Chondrocyte (in vitro differentiated cells): ENCODE measurements at places on chromosomes 12 and 14. TPM values are rescaled to one million over a fixed set of nuclear protein-coding genes. Genes with fewer than 3 reads are reported as not detected.

TNFAIP2 gene
- total RNA-seq, result 1.9 to 16.7 TPM (median 13.3 TPM) in 3 replicates

DEGS2 gene
- 0.17 to 0.36 TPM in 2 of 3 replicates, not detected in the other for total RNA-seq

ZDHHC22 gene
- total RNA-seq, result 0.13 to 0.30 TPM (median 0.15 TPM) in 3 replicates

ACOT6 gene
- not detected in 3 replicates for total RNA-seq

LRRC9 gene
- not detected in 3 replicates for total RNA-seq

CLEC6A gene
- total RNA-seq, result not detected in 3 replicates

OTX2 gene
- not detected in 3 replicates for total RNA-seq

HOXC11 gene
- total RNA-seq, result not detected in 3 replicates

LRRK2 gene
- 0.05 to 0.36 TPM (median 0.35 TPM) in 3 replicates for total RNA-seq

GPR135 gene
- 4.0 to 8.9 TPM (median 4.8 TPM) in 3 replicates for total RNA-seq

ACSM4 gene
- not detected in 3 replicates for total RNA-seq

DNA sequence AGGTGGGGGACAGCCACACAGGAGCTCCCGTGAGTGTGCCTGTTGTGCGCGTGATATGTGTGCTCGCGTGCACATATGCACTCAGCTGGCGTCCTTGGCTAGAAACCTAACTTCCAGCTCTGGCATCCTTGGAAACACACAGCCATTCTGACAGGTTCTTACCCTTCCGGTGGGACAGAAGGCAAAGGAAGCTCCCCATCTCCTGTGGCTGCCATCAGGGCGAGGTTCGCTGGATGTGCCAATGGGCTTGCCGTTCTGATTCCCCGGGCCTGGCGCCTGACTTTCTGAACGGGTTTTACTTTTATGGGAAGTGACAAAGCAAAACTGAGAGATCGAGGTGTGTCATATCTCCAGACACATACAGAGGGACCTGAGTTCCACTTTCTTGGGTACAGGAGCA is 124.7 kb downstream of the PAPOLA start:
- no peak for DNase-seq

DNA sequence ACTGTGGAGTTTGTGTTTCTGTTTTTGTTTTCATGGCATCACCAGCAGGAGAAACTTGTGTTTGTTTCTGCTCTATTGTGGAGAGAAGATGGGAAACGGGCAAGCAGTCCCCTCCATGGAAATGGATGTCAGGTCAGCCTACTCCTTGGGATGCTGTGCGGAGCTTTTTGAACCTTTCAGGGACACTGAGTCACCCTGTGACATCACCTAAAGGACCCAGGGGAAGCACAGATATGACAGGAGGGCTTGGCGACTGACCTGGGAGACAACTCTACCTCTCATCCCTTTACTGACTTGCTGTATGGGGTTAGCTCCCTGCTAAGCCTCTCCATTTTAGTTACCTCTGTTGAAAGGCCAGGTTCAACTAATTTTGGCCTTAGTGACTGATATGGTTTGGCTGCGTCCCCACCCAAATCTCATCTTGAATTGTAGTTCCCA is 706.9 kb upstream of the TMEM132C start:
- DNase-seq, result no peak

GRCh38 chr12:130145731-130146130 is 16.5 kb upstream of the FZD10 start:
- DNase-seq, result no peak

- no peak for DNase-seq
Measured at GRCh38 chr12:57864442-57865083, 18.0 kb upstream of the CTDSP2 start.

GRCh38 chr14:61266891-61267740 is 14.0 kb downstream of the TMEM30B start:
- no peak for DNase-seq

- no peak for DNase-seq
Measured at GRCh38 chr14:99686557-99687283, 2.6 kb downstream of the CYP46A1 start.

DNA sequence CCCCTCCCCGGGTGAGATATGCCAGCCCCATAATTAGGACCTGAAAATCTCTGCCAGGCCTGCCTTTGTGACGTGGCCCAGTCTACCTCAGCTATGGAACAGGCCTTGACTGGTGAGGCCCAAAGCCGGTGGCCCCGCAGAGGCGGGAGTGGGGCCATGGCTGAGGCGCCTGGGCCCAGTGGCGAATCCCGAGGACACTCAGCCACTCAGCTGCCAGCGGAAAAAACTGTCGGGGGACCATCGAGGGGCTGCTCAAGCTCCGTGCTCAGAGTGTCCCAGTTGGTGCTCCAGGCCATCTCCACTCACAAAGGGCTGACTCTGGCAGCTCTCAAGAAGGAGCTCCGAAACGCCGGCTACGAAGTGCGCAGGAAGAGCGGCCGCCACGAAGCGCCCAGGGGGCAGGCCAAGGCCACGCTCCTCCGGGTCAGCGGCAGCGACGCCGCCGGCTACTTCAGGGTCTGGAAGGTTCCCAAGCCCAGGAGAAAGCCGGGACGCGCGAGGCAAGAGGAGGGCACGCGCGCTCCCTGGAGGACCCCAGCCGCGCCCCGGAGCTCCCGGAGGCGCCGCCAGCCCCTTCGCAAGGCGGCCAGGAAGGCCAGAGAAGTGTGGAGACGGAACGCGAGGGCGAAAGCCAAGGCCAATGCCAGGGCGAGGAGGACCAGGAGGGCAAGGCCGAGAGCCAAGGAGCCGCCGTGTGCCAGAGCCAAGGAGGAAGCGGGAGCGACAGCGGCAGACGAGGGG is 21.4 kb downstream of the ZNF641 start:
- no peak for DNase-seq

GRCh38 chr14:56552615-56553014 is 27.0 kb upstream of the TMEM260 start:
- DNase-seq, result no peak

DNA sequence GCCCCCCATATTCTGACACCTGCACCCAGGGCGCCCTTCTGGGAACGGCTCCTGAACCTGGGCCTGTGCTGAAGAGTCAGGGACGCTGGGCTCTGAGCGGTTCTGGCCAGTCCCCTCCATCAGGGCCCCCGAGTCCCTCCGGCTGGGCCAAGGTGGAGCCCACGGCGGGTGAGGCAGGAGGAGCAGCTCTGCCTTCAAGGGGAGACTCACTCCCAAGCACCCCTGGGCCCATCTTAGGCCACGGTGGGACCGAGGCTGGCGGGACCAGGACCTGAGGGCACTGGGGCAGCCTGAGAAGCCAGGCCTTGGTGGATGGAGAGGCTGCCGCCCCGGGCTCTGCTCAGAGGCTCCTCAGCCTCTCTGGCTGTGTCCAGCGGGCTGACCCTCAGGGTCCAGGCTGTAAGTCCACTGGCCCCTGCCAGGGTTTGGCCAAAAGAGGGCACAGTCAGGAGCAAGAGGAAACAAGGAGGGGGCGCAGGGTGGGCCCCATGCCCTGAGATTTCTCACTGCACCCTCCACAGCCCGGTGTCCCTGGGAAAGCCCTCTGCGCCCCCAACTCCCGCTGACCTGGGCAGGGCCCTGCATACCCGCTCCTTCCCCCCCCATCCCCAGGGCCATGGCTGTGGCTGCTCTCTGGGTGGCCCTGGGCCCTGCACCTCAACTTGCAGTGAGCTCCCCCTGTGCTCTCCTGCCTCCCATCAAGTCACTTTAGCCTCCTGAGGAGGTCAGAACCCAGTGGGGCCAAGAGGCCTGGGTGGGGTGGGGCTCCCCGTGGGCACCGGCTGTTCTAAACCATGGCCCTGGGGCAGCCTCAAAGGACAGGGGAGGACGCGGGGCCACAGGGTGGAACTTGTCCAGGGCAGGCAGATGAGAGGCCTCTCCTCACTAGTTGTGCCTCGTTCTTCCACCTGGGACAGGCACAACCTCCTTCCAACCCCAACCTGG is 266.4 kb upstream of the SFSWAP start:
- no peak for DNase-seq

GRCh38 chr14:65748796-65749195 is 336.3 kb downstream of the FUT8 start:
- DNase-seq, result no peak

DNA sequence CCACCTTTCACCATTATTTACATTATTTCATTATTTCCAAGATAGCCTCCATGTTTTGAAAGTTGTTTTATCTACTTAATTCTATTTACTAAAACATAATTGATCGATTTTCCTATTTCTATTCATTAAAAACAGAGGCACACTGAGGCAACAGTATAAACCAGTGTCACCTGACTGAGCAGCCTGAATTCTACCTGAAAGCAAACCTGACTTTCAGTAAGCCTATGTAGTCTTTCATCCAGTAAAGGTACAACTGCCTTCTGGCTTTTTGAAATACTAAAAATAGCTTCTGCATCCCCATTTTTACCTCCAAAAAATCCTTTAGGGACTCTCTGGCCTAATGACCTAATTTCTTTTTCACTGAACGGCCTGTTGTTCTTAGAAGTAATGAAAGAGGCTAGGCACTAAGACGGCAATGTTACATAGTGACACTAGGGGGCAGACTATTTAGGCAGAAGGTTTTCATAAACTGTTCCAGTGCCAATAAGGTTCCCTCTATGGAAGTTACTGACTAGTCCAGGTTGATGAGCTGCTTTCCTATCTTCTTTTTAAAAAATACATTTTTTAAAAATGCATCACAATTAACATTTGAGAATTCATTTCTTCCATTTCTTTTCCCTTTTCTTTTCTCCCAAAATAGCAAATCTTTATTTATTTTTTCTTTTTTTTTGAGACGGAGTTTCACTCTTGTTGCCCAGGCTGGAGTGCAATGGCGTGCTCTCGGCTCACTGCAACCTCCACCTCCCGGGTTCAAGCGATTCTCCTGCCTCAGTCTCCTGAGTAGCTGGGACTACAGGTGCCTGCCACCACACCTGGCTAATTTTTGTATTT is 17.5 kb downstream of the ANAPC5 start:
- no peak for DNase-seq

GRCh38 chr12:25699454-25699853 is 146.4 kb upstream of the LMNTD1 start:
- no peak for DNase-seq

DNA sequence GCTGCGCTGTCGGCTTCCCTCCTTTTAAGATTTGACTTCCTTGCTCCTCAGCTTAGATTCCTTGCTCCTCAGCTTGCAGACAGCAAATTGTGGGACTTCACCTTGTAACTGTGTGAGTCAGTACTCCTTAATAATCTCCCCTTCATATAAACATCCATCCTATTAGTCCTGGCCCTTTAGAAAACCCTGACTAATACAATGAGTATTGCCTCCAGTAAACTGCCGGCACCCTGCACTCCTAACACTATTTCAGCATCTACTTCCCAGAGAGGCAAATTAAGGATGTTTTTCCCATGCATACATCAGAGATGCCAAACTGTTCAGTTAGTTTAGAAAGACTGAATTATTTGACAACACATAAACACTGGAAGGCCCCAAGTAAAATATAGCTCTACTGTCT is 611.3 kb upstream of the TMEM132C start:
- no peak for DNase-seq

- DNase-seq, result no peak
Measured at GRCh38 chr14:72621387-72622065, 272.4 kb downstream of the DPF3 start.

- no peak for DNase-seq
Measured at GRCh38 chr12:55736780-55737580, 5.9 kb upstream of the GDF11 start.

- no peak for DNase-seq
Measured at GRCh38 chr14:79583738-79584408, 627.4 kb downstream of the DIO2 start.

- DNase-seq, result no peak
Measured at GRCh38 chr14:23398348-23398747, 9.7 kb downstream of the MYH6 start.

- DNase-seq, result no peak
Measured at GRCh38 chr12:95385246-95386035, 88.5 kb upstream of the METAP2 start.

DNA sequence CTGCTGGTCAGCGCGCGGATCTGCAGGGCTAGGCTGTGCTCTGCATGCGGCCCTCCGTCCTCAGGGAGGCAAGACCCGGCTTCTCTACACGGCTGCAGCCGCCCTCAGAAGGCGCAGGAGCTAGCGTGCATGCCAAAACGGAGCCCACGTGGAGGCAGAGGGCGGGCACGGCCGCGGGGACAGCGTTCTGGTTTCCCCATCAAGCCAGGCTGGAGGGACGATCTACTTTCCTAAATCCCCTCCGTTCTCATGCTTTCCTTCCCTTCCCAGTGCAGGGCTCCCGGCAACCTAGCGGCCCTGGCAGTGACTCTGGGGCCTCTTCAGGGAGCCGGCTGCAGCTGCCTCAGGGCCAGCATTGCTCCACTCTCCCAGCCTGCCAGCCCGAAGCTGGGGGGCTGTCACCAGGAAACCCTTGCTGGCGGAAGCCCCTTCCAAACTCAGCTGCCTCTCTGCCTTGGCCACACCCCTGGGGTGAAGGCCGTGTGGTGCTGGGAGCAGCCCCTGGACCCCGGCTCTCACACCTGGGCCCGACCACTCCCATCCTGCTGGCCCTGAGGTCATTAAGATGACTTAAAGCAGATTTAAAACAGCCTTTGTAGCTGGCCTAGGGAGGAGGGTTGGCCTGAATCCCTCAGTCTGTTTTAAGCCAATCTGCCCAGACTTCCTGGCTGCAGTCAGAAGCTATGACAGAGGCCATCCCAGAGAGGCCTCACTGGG is 9.2 kb upstream of the GOLGA3 start:
- DNase-seq, result no peak

- no peak for DNase-seq
Measured at GRCh38 chr14:100239211-100239839, 381 bp downstream of the YY1 start.

DNA sequence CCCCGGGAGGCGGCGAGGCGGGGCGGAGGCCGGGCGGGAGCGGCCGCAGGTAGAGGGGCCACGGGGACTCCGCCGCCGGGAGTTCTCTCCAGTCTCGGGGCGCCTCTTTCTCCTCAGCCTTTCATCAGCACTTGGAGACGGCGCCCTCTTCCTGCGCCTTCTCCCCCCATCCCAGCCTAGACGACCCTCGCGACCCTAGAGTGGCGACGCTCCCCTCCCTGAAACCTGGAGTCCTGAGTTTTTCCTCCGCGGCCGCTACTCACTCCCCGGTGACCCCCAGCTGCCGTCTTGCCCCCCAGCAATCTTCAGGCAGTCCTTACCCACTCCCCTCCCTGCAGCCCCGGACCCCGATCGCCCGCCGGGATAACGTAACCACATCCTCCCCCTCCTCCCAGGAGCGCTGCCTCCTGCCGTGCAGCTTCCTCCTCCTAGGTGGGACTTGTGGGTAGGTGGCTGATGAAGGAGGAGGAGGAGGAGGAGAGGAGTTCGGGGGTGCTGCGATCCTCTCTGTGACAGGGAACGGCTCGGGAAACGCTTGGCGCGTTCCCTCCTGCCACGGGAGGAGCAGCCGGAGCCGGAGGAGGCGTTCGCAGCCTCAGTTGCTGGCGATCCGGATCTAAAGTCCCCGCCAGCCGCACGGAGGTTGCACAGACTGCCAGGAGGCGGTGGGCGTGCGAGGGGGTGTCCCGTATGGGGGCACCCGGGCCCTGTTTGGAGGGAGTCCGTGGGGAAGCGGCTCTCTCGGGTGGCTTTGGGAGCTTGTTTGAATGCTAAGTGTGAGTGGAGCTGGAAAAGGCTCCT is 891 bp downstream of the PLEKHA5 start:
- no peak for DNase-seq
